Endothelial cell (in vitro differentiated cells): ENCODE measurements at places on chromosomes 12 and 14.

- DNase-seq, result no peak
Measured at GRCh38 chr12:96190413-96191108, 3.6 kb upstream of the ELK3 start.

- peak; percentile 51 for DNase-seq
Measured at GRCh38 chr12:110742096-110742717, 484 bp downstream of the PPP1CC start.

DNA sequence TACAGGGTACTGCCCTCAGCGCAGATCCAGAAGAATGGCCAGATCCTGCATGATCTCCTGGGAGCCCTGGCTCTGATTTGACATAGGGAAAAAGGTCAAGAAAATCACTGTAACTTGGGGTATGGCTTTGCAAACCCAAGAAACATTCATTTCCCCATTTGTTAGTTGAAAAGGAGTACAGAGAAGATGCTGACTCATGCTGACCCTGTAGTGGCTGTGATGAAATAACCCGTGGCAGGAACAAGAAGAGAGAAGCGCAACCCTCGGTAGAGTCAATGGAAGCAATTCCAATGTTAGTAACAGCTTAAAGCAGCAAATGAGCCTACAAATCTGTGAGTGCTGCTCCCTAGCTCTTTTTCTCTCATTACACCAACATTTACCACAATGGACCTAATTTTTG lies 281.6 kb upstream of the NPAS3 start:
- no peak for DNase-seq

GRCh38 chr12:92899386-92900001 lies 29.6 kb downstream of the EEA1 start:
- no peak for DNase-seq

DNA sequence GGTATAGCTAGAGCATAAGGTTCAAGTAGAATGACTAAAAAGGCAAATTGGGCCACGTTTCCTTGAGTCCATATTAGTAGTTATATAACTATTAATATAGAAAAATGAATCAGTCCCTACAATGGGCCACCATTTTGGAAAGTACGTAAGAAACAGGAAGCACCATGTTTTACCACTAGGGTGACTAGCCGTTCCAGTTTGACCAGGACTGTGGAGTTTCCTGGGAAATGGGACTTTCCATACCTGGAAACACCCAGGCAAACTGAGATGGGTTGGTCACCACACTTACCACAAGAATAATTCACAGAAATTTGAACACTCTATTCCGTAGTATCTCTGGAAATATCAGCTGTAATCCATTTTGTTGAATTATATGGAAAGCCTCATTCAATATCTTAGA lies 2.1 kb upstream of the MAGOHB start:
- no peak for DNase-seq

DNA sequence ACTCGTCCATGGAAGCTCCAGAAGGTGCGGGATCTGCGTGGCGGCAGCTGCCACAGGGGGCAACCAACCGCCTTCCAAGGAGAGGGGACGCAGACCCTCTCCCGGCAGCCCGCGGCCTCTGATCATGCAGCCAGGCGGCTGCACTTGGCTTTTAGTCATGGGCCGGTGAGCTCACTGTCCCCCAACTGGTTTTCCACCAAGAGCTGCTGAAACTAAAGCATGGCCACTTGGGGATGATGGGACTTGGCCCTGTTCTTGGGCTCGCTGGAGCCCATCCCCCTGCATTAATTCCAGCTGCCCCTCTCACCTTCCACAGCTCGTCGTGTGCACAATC lies 39.1 kb downstream of the CCDC85C start:
- no peak for DNase-seq

- no peak for DNase-seq
Measured at GRCh38 chr12:66388517-66388916, 86.2 kb downstream of the HELB start.

DNA sequence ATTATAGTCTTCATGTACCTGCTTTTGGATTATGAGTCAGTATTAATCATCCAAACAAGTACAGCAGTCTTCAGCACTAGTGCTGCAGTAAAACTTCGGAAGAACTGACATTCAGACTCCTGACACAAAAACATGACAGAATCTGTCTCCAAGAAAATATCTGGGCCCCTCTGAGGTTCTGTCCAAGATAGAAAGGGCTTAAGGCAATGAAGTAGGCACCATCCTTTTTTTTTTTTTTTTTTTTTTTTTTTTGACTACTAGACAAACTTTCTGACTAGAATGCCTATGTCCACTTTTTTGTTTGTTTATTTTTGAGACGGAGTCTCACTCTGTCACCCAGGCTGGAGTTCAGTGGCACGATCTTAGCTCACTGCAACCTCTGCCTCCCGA lies 112.5 kb downstream of the MED13L start:
- DNase-seq, result no peak

- no peak for DNase-seq
Measured at GRCh38 chr12:23025372-23026016, 400.5 kb downstream of the ETNK1 start.

DNA sequence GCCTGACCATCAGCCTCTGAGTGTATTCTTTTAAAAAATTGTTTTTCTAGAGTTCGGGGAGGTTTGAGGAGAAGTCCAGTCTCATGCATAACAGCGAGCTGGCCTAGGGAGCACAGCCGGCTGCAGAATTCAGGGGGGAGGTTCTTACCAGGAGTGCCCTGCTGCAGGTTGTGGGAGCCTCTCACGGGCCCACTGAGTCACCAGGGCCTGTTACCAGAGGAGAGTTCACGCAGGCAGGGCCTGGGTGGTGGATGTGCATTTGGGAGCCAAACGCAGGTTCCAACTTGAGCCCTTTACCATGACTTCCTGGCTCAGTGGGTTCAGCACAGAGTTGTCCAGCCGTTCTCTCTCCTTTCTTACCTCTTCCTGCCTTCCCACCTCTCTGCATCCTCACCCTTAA lies 14.4 kb downstream of the CD9 start:
- DNase-seq, result no peak

DNA sequence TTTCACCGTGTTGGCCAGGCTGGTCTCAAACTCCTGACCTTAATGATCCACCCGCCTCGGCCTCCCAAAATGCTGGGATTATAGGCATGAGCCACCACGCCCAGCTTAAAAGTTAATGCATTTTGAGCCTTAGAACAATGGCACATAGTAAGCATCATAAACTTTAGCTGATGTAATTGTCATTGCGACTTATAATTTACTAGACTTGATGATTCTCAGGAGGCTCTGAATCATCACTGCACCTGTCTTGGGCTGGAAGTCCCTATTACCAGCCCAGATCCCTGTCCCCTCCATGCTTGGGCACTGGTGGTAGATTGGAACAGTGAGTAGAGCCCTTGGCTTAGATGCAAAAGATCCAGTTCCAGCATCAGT lies 26.1 kb downstream of the KMT5A start:
- no peak for DNase-seq

DNA sequence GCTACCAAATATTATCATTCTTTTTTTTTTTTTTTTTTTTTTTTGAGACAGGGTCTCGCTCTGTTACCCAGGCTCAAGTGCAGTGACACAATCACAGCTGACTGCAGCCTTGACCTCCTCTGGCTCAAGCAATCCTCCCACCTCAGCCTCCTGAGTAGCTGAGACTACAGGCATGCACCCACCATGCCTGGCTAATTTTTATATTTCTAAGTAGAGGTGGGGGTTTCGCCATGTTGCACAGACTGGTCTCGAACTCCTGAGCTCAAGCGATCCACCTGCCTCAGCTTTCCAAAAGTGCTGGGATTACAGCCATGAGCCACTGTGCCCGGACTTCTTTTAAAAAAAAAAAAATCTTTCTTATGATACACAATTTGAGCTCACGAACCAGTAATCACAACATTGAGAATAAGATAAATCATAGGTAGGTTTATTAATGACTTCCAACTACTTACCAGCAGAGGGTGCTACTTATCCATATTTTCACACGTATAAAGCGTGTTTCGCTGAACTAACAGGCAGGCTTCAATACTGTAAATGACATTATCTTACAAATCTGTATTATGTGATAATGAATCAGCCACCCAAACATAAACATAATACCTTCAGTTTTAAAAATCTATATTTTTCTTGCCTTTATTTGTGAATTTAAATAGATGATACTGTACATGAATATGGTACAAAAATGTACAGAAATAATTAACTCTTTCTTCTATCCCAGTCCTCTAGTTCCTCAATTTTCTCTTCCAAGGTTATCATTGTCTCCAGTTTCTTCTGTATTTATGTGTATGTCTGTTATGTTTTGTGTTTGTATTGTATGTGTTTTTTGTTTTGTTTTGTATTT lies 42.5 kb upstream of the BCAT1 start:
- no peak for DNase-seq

- no peak for DNase-seq
Measured at GRCh38 chr12:122951406-122951805, 14.9 kb downstream of the ABCB9 start.

DNA sequence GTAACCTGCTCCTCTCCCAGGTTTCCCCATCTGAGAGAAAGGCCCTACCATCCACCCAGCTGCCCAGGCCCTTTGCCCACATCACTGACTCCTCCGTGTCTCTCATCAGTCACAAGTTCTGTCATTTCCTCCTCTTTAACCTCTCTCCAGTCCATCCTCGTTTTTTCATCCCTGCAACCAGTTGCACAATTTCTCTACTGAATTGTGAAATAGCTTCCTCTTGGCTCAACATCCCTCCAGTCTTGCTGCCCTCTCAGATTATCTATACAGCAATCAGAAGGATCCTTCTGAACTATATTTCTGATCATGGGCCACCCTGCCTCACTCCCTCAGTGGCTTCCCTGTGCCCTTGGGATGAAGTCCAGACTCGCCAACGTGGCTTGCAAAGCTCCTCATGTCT lies 6.8 kb downstream of the FAM161B start:
- DNase-seq, result no peak

DNA sequence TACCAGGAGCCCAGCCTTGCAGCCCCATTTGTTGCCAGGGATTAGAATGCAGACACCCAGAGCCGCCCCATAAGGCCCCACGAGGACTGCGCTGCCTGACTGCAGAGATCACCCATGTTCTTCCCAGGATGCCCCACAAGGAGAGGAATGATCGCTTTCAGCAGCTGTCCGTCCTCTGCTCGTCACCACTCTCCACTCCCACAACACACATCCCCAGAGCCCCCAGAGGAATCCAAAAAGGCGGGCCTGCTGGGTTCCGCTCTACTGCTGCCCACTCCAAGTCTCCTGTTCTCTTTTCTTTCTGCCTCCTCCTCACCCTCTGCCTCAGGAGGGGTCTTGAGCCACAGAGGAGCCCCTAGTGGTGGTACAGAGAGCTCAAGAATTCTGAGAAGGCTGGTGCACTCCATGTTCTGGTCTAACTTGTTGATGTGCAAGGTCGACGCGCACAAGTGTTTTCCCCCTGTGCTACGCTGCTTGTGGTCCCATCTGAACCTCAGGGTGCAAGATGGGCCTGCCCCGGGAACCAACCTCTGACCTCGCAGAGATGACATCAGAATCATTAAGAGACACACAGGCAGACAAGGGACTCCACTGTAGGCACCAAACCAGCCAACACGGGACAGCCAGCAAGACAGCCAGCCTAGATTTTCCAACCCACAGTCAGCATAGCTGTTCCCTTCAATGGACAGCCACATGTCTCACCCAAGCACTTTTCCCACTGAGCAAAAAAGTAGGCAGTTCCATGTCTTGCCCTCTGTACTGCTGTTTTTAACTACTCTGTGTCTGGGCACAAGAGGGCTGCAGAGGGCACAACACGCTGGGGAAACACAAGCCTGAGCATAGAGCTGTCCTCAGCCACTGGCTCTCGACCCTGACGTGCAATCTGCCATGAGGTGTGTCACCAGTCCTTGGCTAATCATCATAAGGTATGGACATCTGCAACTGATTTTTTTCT lies 29.9 kb downstream of the PXN start:
- DNase-seq, result no peak
